ENCODE measurements at places on chromosomes 12 and 14.

DNA sequence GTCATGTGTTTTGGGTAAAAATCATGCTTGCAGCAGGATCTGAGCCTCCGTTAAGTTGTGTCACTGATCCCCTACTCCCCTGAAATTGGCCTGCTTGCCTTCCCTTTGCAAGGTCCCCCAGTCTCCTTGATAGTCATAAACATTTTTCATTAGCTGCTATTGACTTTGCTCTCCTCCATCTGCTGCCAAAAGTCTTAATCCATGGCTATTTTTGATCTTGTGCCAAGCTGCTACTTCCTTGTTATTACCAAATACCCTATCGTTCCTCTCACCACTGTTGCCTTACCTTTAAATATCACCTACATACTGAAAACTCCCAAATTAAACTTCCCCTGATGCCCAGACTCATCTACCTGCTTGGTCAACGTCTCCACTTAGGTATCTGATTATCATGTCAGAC lies 148.3 kb downstream of the PHLDA1 start:
- no peak for DNase-seq

GRCh38 chr14:55794655-55795595 lies 214.9 kb downstream of the KTN1 start:
- DNase-seq, result no peak

- DNase-seq, result no peak
Measured at GRCh38 chr14:69682621-69683263, 71.3 kb downstream of the SUSD6 start.

- peak; percentile 80 for DNase-seq
Measured at GRCh38 chr14:75310295-75311111, 31.9 kb downstream of the FOS start.

- DNase-seq, result no peak
Measured at GRCh38 chr14:38835874-38836273, 267.2 kb downstream of the SEC23A start.

DNA sequence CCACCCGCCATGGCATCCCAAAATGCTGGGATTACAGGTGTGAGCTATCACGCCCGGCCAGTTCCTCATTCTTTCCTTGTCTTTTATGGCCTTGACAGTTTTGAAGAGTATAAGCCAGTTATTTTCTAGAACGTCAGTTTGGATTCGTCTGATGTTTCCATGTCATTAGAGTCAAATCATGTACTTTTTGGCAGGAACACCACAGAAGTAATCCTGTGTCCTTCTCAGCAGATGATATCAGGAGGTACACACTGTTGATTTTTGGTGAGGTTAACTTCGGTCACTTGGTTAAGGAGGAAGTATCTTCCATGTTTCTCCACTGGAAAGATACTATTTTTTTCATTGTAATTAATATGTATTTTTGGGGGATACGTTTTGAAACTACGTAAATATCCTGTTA lies 25.1 kb upstream of the VPS33A start:
- DNase-seq, result no peak

GRCh38 chr14:36508418-36509068 lies 11.5 kb downstream of the NKX2-1 start:
- no peak for DNase-seq

DNA sequence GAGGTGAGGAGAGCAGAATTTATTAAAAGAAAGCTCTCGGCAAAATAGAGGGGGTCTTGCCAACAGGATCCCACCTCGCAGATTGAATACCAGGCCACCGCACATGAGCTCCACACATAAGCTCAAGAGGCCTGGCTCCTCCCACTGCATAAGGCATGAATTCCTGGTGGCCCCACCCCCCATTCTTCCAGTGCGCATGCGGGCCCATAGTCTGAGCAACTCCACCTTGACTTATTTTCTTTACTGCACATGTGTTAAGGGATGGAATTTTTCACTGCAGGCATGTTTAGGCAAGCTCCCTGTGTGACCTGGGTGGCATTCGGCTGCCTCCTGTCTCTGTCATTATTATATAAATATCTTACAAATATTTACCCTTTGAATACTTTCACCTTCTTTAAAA lies 412.5 kb downstream of the RMST start:
- no peak for DNase-seq

GRCh38 chr12:82207556-82207955 lies 150.6 kb downstream of the CCDC59 start:
- no peak for DNase-seq

DNA sequence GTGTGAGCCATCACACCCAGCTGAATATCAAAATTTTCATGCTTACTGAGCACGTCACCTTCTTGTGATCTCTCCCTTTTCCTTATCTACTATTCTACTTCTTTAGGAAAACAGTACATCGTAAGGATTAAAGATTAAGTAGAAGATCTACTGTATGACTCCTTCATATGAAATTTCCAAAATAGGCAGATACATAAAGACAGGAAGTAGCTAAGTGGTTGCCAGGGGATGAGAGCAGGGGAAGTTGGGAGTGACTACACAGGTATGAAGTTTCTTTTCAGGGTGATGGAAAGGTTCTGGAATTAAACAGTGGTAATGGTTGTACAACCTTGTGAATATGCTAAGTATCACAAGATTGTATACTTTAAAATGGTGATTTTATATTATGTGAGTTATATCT lies 36.5 kb upstream of the CERS5 start:
- no peak for DNase-seq

DNA sequence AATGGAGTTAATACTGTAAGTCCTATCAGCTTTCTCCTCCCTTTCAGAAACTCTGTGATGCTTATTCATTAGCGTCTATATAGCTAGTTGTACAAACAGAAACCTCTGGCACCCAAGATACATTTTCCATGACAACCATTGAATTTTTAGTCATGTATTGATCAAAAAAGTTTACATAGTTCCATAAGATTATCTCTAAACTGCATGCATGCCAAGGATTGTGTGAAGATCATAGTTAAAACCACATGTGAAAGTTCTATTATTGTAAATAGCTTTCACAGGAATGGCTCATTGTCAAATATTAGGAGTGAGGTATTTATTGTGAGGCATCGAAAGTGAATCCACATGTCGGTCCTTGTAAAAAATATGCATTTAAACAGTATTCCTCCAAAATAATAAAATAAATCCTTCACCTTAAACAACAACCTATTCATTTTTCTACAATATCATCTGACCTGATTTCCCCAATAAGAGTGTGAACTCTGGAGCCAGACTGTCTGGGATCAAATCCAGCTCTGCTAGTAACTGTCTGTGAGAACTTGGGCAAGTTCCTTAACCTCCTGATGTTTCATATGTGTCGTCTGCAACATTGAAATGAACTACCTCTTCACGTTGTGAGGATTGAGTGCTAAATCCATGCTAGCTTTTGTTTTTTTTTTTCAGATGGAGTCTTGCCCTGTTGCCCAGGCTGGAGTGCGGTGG lies 10.6 kb upstream of the CDKL1 start:
- no peak for DNase-seq

GRCh38 chr14:91873471-91874415 lies 6.4 kb upstream of the TC2N start:
- no peak for DNase-seq

- no peak for DNase-seq
Measured at GRCh38 chr14:71361336-71361735, 454.1 kb downstream of the PCNX1 start.

All from nucleus accumbens (tissue), 56 donors.